ENCODE measurements at places on chromosomes 2 and 18. TPM values are rescaled to one million over a fixed set of nuclear protein-coding genes. Genes with fewer than 3 reads are reported as not detected.

The STPG4 gene
- total RNA-seq: not detected

DNA sequence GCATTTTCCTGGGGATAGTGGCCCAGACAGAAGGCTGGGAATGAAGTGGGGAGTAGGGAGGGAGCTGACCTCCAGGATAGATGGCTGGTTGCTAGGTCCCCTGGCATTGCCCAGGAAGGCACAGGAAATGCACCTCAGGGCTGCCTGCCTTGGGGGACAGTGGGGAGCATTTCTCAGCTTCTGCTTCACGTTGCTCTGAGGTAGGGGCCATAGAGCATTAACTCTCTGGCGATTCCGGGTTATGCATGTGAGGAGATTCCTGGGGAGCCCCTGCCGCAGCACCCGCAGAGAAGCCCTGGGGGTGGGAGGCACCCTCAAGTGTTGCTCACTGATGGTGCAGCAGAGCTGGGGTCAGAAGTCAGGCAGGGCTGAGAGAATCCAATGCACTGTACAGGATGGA is 256.5 kb downstream of the CYP26B1 start:
- no peaks in the 10 kb centered on the region for H3K4me1 ChIP-seq
- no peak overlapping the region for H3K27ac ChIP-seq
- no peaks in the 10 kb centered on the region for H3K36me3 ChIP-seq
- no peak for DNase-seq
- H3K4me3 ChIP-seq: no peak overlapping the region
- H3K27me3 ChIP-seq: no peaks in the 10 kb centered on the region

- H3K4me1 ChIP-seq: no peaks in the 10 kb centered on the region
- no peak overlapping the region for H3K27ac ChIP-seq
- H3K4me3 ChIP-seq: no peak overlapping the region
- no peak for DNase-seq
- no peaks in the 10 kb centered on the region for H3K27me3 ChIP-seq
- H3K36me3 ChIP-seq: no peaks in the 10 kb centered on the region
These were observed 743.7 kb downstream of the GALR1 start for GRCh38 chr18:77993188-77993981.

DNA sequence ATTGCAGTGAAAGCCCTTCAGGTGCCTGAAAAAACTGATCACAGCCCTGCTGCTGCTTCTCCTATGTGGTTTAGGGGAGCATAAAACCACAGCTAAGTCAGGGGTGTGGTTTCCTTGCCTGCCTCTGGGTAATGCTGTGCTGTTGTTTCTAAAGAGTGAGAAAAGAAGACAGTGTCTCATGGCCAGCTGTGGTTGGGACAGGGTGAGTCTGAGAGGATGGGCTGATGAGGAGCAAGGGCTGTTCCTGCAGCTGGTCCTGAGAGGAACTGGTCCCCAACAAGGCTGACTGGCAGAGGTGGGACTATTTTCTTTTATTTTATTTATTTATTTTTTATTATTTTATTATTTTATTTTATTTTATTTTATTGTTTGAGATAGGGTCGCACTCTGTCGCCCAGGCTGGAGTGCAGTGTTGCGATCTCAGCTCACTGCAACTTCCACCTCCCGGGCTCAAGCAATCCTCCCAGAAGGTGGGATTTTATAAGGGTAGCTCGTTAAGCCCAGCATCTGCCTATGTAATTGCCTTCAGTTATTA is 236.7 kb downstream of the FHOD3 start:
- no peak overlapping the region for H3K27ac ChIP-seq
- H3K27me3 ChIP-seq: no peaks in the 10 kb centered on the region
- no peaks in the 10 kb centered on the region for H3K36me3 ChIP-seq
- DNase-seq: no peak
- H3K4me1 ChIP-seq: peaks cover 6% of the 10 kb centered on the region
- no peak overlapping the region for H3K4me3 ChIP-seq

GRCh38 chr2:68784915-68785314 is 50.3 kb downstream of the ARHGAP25 start:
- H3K27me3 ChIP-seq: no peaks in the 10 kb centered on the region
- no peak for DNase-seq
- H3K36me3 ChIP-seq: peaks cover 45% of the 10 kb centered on the region
- no peaks in the 10 kb centered on the region for H3K4me1 ChIP-seq
- H3K27ac ChIP-seq: peak overlapping the region; percentile 34

- DNase-seq: no peak
- peak overlapping the region; percentile 81 for H3K4me3 ChIP-seq
- H3K4me1 ChIP-seq: peaks cover 60% of the 10 kb centered on the region
- H3K27ac ChIP-seq: peak overlapping the region; percentile 99
- H3K36me3 ChIP-seq: no peaks in the 10 kb centered on the region
- no peaks in the 10 kb centered on the region for H3K27me3 ChIP-seq
These were observed 2.0 kb downstream of the PHLPP1 start for GRCh38 chr18:62717169-62717924.
